Right renal pelvis (tissue), 4 donors: ENCODE measurements at places on chromosomes 4 and X.

- DNase-seq = no peak
Observed at GRCh38 chr4:173934201-173934600, 349.3 kb downstream of the FBXO8 start.

GRCh38 chr4:153040677-153041076 is 104.6 kb downstream of the FHDC1 start:
- no peak for DNase-seq

DNA sequence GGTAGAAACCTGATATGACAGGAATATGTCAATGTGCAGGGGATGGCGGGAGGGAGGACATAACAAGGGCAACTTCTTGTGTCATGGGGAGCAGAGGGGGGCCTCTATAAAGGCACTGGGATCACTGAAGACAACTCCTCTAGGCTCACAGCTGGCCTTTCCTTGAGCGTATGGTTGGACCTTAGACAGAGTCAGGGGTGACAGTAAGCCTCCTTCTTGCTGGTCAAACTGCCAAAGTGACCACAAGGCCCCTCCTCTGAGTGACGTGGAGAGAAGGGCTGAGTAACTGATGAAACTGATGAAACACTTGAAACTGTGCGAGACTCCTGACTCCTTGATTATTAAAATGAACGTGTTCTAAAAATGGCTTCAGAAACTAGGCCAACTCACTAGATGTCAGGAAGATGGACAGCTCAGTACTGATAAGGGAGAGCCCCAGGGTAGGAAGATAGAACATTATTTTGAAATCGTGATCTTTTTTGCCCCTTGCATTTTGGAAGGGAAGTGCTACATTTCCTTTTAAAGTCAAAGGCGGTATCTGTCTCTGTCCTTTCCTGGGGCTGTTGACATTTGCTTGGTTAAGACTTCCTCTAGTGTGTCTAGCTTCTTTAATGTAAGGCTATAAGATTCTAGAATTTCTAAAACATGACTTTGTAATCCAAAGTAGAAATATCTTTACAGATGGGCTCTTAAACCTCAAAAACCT is 1.6 kb downstream of the RAB33A start:
- DNase-seq = no peak

GRCh38 chr4:189840356-189840755 is 100.3 kb upstream of the FRG1 start:
- no peak for DNase-seq

GRCh38 chrX:11665168-11666111 is at the start of gene ARHGAP6:
ARHGAP6 (minus strand) TSS chrX:11665920; CDS start chrX:11664828, 1,092 bp downstream.
- no peak for DNase-seq

DNA sequence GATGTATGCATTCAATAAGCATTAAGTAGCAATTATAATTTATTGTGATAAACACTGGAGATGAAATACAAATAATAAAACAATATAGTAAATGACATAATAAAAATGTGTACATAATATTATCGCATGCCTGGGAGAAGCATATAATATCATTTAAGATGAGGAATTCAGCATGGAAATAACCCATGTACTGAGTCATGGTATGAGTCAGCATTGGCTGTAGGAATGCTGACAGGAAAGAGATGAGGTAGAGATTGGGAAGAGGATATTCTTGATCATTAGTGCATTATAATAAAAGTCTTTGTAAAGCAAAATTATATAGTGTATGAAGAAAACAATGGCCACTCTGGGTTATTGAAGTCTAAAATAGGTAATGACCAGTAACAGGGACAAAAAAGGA is 82.8 kb downstream of the MAGEB10 start:
- no peak for DNase-seq

DNA sequence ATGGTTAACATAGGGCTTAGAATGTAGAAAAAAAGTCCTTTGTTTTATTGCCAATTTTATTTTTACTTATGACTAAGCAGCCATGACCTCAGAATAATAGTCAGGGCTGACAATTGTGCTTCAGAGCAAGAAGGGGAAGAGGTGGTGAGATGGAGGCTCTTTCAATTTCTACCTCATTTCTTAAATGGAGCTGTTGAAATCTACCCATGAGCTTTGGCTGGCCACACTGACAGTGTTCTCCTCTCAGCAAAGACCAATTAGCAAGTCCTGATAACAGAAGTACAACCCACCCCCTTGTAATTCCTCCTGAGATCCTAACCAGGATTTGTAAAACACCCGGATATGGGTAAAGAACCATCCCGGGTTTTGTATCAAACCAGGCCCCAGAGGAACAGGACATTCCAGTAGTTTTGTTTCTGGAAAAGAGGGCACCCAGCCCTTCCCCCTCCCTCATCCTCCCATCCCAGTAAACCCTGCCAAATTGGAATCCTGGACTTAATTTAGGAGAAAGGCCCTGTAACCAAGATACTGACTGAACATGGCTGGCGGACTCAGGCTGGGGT is at the start of gene HEPH:
Gene HEPH (plus strand): TSS at position 399 of the 563 bp plus-strand sequence. CDS start 6,324 bp downstream, outside the sequence.
- DNase-seq = no peak

- no peak for DNase-seq
Observed at GRCh38 chrX:102976286-102976685, 39.2 kb downstream of the RAB40AL start.

GRCh38 chrX:1521459-1521956 is 15.5 kb downstream of the P2RY8 start:
- no peak for DNase-seq

DNA sequence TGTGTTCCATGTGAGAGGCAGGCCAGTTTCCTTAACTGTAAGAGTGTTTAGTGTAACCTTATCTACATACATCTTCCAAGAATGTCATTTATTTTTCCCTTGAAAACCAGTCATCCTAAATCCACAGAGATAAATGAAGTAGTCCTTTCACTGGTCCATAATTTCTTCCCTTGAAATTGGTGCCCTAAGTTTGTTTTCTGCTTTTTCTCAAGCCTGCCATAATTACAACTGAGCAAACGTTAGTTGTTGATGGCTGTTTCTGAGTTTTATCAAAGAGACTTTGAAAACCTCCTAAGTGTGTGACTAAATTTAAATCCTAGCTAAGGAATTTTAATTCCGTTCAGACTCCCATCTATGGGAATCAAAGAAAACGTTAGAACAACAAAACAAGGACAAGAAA is 3.6 kb upstream of the TDO2 start:
- no peak for DNase-seq

- DNase-seq = no peak
Observed at GRCh38 chr4:145531223-145531622, 49.6 kb downstream of the SMAD1 start.

GRCh38 chrX:56462389-56462788 is 101.0 kb upstream of the UBQLN2 start:
- no peak for DNase-seq

GRCh38 chr4:177771645-177772044 is 329.4 kb upstream of the AGA start:
- DNase-seq = no peak

- DNase-seq = no peak
Observed at GRCh38 chrX:37638047-37638446, 47.5 kb upstream of the XK start.

DNA sequence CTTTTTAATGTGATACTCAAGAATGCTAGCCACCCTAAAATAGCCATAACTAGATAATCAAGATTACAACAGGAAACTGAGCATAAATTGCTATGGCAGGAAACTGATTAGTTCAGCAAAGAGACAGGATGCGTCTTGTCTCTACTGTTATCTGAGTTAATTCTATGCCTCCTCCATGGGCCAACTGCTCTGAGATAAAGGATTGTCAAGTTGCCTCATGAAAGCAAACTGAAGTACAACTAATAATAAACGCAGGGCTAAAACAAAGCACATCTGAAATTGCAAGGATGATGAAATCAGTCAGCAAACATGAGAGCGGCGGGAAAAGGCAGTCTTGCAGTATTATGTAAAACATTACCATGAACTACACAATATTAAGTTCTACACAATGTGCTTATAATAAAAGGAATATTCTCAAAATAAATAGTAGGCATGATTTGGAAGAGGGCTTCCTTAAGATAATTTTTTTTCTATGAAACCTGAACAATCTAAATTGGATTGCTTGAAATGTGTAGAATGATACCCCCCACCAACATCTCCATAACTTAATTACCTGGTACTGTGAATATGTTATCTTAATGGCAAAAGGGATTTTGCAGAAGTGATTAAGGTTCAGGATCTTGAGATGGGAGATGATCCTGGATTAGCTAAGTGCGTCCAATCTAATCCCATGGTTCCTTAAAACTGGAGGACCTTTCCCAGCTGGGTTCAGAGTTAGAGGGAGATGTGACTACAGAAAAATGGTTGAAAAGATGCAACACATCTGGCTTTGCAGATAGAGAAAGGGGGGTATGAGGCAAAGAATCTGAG is 65.9 kb downstream of the ANTXR2 start:
- no peak for DNase-seq

- DNase-seq = no peak
Observed at GRCh38 chr4:152719291-152719690, 39.5 kb upstream of the TMEM154 start.
